ENCODE measurements at places on chromosomes 2 and 18. TPM values are rescaled to one million over a fixed set of nuclear protein-coding genes. Genes with fewer than 3 reads are reported as not detected.

VAMP8 gene
- total RNA-seq = 27.6 TPM

LYPD1 gene
- 23.7 TPM for total RNA-seq

MAL gene
- total RNA-seq = not detected

SCN3A gene
- 0.36 TPM for total RNA-seq

RSAD2 gene
- 3.6 TPM for total RNA-seq

- no peak for DNase-seq
Measured at GRCh38 chr2:96110621-96111256, 5.6 kb downstream of the ADRA2B start.

DNA sequence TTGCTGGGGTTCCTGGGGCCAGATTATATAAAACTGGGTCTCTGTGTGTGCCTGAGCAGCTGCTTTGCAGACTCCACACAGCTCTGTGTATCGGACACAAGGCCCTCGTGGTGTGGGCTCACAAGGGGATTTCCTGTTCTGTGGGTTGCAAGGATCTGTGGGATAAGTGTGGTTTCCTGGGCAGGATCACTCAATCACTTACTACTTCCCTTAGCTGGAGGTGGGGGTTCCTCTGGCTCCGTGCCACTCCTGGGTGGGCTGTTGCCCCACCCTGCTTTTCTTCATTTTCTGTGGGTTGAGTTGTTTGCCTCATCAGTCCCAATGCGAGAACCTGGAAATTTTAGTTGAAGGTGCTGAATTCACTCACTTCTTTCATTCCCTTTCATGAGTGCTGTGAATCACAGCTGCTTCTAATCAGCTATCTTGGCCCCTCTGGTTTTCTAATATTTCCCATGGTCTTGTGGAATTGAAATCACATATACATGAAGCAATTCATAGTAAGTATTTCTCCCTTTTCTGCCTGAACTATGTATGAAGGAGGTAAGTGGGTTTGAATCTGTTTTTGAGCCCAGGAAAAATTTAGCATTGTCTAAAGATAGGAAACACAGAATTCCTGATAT lies 196.3 kb downstream of the DCDC2C start:
- no peak for DNase-seq

- DNase-seq = no peak
Measured at GRCh38 chr2:76281156-76281841, 570.6 kb upstream of the GCFC2 start.

DNA sequence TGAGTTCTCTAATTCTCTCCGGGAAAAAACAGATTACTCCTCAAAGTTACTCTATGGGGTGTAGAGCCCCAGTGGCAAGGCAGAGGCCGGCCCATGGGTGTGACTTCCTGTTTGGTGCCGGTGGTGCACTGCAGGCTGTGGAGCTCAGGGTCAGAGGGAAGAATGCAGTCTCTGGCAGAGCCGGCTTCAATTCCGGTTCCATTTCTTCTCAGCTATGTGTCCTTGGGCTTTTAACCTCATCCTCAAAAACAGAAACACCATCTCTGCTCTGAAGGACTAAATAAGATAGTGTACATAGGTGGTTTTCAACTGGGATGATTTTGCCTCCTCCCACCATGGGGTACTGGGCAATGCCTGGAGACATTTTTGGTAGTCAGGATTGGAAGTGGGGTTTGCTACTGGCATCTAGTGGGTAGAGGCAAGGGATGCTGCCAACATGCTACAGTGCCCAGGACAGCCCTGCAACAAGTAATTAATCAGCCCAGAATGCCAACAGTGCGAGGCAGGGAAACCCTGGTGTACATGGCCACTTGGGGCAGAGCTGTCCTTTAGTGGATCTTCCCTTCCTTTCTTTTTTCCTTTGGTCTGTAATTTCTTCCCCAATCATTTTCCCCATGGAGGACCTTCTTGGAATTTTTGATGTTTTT lies 81.2 kb downstream of the INSIG2 start:
- peak; percentile 13 for DNase-seq

GRCh38 chr18:33870059-33870458 lies 292.0 kb downstream of the ASXL3 start:
- DNase-seq = no peak

DNA sequence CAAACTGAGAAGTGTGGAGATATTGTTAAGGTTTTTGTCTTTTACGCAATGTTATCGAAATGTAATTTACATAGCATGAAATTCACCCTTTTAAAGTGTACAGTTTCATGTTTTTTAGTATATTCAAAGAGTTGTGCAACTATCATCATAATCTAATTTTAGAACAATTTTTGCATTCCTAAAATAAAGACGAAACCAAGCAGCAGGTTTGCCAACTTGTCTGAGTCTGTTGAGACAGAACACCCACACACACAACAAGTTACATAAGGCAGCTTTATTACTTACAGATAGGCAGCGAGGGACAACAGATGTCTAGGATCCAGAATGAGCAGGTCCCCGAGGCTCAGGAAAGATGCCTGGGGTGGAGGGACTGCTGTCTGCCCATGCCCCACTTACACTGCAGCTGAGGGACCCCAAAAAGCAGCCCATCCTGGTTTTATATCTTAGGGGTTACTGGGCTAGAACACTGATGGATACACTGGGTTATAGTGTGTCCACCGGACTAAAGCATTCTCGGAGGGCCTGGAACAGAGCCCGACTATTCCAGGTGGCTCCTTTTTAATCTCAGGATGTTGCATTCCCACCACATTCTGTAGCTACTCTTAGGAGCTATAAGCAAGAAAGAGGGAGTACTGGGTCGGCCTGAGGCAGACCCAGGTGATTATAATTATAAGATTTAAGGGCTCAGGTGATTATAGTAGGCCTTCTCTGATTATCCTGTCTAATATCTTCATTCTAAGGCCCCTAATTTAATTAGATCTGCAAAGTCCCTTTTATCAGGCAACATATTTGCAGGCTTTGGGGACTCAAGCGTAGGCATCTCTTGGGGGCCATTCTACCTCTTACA lies 150.2 kb upstream of the DOK6 start:
- DNase-seq = no peak

- no peak for DNase-seq
Measured at GRCh38 chr2:128385365-128385764, 66.7 kb upstream of the HS6ST1 start.

DNA sequence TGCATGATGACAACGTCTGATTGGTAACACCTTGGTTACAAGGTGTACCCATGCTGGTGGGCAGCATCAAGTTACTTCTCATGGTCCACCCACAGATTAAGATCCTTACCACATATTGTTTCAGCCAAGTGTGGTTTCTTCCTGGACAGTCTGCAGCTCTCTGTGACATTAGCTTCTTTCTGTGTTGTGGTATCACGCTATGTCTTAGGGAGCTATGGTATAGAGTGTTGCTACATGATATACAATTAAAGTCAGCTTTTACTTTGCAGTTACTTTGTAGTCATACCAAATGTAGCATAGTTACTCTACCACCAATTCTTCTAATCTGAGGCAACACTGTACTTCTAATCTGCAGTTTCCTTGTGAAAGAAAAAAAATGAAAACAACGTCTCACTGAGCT lies 48.8 kb downstream of the ZCCHC2 start:
- DNase-seq = no peak

- DNase-seq = no peak
Measured at GRCh38 chr18:26854292-26854881, 11.1 kb downstream of the AQP4 start.

DNA sequence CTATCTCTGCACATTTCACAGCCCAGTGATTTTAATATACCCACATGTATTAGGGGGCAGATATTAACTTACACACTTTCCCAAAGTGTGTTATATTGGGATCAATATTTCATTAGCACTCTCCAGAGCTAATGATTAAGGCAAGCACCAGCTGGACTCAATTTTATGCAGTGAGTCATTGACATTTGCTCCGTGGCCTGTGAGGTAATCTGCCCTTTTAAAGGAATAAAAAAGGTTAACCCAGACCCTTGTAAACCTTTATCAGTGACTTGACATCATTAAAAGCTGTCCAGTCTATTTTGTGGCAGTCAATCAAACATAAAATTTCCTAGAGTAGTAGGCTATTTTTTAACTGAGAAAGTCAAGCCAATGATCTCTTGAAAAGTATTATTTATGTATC lies 1870.4 kb upstream of the CELF4 start:
- DNase-seq = no peak

GRCh38 chr2:102063941-102064678 lies 72.3 kb downstream of the IL1R2 start:
- DNase-seq = peak; percentile 99

Measured in RPMI7951 (cell line).